ENCODE measurements at places on chromosomes 13 and 19.

- DNase-seq: no peak
Measured at GRCh38 chr13:109481040-109481439, 305.3 kb downstream of the IRS2 start.

GRCh38 chr13:49476529-49476928 is 19.2 kb upstream of the PHF11 start:
- DNase-seq: no peak

DNA sequence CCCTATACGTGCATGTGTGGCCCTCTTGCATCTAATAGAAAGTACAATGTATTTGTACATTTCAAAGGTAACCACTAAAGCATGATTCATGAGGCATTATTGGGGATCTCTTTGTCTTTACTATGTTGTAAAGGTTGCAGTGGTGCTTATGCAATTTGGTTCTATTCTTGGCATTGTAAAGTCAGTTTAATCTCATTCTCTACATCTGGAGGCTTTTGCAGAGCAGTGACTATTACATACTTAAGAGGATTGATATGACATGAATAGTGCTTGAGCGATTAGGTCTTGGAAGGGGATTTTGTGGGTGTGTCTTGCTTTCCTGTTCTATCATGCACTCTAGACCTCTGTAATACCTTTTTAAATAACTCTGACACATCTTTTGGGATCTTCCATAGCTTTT is 610.0 kb downstream of the EFNB2 start:
- no peak for DNase-seq

GRCh38 chr19:4345342-4346019 is 2.1 kb downstream of the MPND start:
- no peak for DNase-seq

- DNase-seq: no peak
Measured at GRCh38 chr19:43957891-43958290, 6.9 kb downstream of the ZNF221 start.

DNA sequence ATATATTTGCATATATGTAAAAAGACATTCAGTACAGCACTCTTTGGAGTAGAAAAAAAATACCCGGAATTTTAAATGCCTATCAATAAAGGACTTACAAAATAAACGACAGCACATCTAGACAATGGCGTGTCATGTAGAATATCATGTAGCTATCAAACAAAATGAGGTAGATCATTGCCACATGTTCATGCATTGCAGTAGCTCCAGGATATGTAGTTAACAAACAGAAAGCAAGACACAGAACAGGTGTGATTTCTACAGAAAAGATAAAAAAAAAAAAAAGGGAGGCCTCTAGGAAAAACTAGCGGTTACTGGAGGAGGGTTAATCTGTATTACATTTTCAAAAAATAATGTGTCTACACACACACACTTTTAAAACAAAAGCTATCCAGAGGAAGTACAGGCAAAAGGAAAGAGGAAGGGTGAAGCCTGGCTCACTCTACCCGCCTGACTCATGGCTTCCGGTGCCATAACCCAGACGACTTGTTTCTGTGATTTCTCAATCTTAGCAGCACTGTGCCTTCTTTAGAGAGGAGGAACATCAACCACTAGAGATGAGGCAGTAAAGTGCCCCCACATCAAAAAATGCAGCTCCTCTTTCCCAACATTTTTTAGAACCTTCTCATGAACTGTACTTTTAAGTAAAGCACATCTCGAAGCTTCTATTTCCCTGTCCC is 6.9 kb downstream of the KCTD12 start:
- no peak for DNase-seq

DNA sequence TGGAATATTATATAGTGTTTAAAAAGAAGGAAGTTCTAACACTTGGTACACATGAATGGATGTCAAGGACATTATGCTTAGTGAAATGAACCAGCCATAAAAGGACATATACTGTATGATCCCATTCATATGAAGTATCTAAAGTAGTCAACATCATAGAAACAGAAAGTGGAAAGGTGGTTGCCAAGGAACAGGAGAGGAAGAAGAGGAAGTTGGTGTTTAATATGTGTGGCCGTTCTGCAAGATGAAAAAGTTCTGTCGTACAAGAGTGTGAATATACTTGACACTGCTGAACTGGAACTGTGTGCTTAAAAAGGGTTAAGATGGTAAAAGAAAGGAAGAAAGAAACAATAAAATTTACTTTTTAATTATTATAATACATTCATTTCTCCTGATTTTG is 33.1 kb upstream of the C1QTNF9 start:
- DNase-seq: no peak

DNA sequence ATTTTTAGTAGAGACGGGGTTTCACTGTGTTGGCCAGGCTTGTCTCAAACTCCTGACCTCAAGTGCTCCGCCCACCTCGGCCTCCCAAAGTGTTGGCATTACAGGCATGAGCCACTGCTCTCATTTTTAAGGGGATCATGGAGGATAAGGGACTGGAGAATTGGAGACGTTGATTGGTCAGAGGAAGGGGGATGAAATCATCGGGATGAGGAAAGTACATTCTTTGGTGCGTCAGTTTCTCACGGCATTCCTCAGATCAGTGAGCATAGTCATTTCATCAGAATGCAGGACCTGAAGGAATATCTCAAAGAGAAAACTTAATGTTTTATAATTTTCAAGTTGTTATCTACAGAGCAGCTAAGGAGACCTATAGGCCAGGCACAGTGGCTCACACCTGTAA is 14.0 kb downstream of the ZNF114 start:
- no peak for DNase-seq

DNA sequence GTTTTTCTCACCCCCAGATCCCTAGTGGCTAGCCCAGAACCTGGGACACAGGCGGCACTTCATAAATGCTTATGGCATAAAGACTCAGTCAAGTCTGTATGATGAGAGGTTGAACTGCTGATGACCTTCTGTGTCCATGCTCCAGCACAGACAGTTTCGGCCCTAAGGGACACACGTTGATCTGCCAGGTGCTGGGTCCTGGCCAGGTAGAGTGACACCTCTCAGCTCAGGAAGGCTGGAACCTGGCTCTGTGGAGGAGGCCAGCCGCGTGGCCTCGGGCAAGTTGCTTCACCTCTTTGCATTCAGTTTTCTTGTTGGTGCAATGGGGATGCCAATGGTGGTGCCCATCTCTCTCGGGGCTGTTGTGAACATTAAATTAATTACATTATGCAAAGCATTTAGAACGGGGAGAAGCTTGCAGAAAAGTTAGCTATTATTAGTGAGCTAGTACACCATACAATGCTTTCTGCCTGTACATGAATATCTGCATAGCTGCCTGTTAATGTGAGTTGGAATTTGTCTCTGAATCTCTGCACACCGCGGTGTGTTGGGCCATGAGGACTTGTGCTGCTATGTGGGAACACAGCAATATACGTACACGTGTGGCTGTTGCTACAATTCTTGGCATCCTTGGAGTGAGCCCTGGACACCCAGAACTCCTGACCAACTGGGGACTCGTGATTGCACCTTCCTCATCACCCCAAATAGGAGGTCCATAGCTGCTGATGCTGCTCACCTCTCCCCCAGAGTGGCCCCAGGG is 8.4 kb downstream of the GADD45B start:
- DNase-seq: no peak

GRCh38 chr13:97255515-97256021 is 33.4 kb downstream of the MBNL2 start:
- DNase-seq: no peak

- DNase-seq: no peak
Measured at GRCh38 chr13:110097013-110097412, 209.9 kb downstream of the COL4A1 start.

- no peak for DNase-seq
Measured at GRCh38 chr13:47661076-47661475, 340.0 kb downstream of the SUCLA2 start.

GRCh38 chr13:48653472-48653939 is at the start of gene CYSLTR2:
CYSLTR2 (plus strand) TSS chr13:48653929; CDS start chr13:48706818, 52,889 bp downstream.
- no peak for DNase-seq

- no peak for DNase-seq
Measured at GRCh38 chr13:87003265-87003664, 667.9 kb upstream of the SLITRK5 start.

- DNase-seq: no peak
Measured at GRCh38 chr13:51283371-51283770, 56.1 kb upstream of the SERPINE3 start.
